Activated T-helper 2 cell treated with anti-CD3 and anti-CD28 coated beads, Interferon-gamma antibody, Interleukin-2, Interleukin-4, amounts not matched to agents 10 μg/mL and 5 μg/mL and 100 μg/mL, durations not matched to agents 14 hours and 24 hours and 36 hours (primary cell): ENCODE measurements at places on chromosomes 11 and 22. TPM values are rescaled to one million over a fixed set of nuclear protein-coding genes. Genes with fewer than 3 reads are reported as not detected.

DNA sequence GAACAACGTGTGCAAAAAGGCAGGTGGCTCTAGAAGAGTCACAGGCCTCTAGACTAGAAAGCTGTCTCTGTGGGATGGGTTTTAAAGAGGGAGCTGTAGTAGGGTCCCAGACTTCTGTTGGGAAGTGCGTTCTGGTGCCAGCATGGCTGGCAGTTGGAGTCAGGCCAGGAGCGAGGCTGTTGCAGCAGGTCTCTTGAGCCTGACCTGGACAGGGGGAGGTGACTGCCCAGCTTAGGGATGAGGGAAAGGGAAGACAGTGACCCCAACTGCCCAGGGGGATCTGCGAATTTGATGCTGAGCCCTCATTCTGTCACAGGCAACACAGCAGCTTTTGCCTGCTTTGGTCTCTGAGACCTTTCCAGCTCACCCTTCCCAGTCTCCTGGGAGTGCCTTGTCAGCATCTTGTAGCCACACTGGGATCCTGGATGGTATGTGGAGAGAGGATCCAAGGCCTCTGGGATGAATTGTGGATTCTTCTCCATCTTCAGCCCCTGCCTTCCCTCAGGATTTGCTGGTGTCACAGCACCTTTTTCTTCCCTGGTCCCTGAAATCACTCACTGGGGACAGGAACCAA is 3.4 kb downstream of the TSKU start:
- no peak overlapping the region for H3K4me3 ChIP-seq
- no peak overlapping the region for H3K27ac ChIP-seq
- H3K36me3 ChIP-seq = peaks cover 3% of the 10 kb centered on the region
- peaks cover 24% of the 10 kb centered on the region for H3K4me1 ChIP-seq

Gene MS4A4A
- total RNA-seq = not detected in 2 replicates

DNA sequence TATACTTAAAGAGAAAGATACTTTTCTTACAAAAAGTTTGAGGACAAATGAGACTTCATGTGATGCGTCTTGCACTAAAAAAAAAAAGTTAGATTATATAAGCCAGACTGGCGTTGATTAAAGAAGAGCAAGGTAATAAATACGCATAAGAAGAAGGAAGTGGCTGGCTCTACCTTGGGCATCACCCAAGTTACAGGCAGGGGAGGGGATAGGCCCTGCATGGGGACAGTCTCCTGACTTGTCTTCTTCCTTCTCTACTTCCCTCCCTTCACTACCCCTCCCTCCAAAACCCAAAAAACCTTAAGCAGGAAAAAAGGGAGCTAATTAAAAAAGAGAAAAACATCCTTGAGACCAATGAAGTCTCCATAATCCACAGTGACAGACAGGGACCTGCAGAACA is 22.3 kb upstream of the TMA7B start:
- peak overlapping the region; percentile 23 for H3K4me3 ChIP-seq
- peaks cover 93% of the 10 kb centered on the region for H3K4me1 ChIP-seq
- no peak for DNase-seq

Gene MS4A7
- not detected in 2 replicates for total RNA-seq

Gene OR2AG1
- not detected in 2 replicates for total RNA-seq
